ENCODE measurements at places on chromosomes 1 and 21.

DNA sequence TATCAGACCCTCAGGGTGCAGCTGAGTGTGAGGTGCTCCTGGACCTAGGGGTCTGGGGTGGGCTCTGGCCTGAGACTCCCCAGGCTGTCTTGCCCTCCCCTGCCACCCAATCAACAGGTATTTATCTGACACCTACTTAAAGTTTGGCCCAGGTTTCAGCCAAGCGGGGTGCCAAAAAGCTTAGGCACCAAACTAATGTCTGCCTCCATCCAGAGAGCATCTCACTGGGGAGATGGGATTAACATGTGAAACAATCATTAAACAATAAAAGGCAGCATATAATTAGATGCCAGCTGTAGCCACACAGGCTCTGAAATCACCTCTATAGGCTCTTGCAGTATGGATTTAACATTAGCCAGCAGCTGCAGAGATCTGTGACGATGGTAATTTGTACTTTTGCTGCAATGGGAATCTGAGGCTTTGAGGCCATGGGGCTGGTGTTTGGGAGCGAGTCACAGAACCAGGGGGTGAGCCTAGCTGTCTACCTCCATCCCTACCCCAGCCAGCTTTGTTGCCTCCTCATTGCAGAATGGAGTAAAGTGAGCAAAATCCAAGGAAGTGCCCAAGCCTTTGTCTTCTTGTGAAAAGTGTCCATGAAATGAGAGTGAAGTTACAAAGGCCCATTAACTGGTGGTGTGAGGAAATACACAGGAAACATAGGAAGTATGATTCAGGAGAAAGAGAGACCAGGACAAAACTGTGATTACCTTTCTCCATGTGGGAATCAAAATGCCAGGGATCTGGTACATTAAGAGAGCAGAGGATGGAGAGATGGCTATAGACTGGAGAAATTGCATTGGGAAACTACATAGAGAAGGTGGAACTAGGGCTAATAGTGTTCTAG lies 36.1 kb downstream of the EIF2D start:
- DNase-seq = no peak

DNA sequence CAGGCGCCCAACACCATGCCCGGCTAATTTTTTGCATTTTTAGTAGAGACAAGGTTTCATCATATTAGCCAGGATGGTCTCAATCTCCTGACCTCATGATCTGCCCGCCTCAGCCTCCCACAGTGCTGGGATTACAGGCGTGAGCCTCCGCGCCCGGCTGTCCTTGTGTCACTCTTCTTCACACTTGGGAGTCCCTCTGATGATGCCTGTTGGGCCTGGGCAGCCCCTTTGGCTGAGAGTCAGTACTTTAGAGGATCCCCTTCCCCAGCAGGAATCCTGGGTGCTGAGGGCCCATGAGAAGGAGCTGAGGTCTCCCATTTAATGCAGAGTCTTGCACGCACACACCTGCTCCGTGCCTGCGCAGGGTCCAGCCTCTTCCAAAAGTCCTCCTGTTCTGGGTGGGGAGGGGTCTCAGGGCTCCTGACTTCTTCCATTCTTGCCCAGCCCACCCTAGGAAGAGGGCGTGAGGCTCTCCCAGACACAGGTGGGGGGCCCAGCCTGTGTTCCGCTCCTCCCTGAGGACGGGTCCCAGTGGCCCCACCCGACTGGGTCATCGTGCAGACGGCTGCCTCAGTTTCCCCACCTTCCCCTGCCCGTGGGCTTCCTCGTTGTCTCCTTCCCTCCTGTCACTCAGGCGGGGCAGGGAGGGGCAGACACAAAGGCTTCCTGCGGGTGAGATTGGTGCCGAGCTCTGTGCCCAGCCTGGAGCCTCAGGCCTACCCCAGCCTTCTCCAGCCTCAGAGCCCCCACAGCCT lies 3.9 kb downstream of the TTLL10 start:
- DNase-seq = no peak

- DNase-seq = no peak
These were observed 7.4 kb downstream of the CFAP74 start for GRCh38 chr1:1996207-1996651.

DNA sequence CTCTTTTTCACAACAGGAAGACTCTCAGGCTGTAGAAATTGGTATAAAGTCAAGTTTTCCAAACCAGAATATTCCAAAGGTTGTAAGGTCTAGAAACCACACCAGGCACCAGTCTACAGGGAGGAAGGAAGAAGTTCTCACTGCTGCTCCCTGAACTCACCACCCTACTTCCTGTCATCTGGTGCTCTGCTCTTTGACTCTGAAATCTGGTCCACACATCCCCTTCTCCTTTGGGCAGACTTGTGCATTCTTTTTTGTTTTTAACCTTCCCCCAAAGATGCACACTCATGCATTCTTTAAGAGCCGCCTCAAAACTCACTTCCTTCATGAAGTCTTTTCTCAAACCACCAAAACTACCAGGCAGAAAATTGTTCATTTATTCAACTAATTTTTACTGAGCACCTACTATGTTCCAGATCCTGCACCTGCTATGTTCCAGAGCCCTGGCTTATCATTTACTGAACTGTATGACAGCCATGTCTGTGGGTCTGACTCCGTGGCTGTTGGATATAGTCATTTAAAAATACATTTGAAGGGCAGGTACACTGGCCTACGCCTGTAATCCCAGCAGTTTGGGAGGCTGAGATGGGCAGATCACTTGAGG lies 30.1 kb upstream of the EPS15 start:
- no peak for DNase-seq

- no peak for DNase-seq
These were observed 188.7 kb upstream of the ATP1B1 start for GRCh38 chr1:168917796-168918195.

DNA sequence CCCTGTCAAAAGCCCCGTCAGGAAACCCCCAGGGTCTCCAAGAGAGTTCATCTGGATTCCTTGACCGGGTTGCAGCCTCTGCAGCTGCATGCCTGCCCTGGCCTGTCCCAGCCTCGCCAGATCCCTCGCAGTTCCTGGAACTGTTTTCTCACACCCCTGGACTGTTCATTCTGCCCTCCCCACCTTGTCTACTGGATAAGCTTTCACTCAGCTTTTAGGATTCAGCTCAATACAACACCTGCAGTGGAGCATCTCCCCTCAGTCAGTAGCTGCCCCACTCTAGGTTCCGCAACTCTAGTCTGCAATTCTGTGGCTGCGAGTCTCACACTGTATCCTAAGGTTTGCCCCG lies 67.2 kb downstream of the FAM163A start:
- no peak for DNase-seq

GRCh38 chr1:25031966-25032667 lies 102.0 kb upstream of the RUNX3 start:
- DNase-seq = no peak

- peak; percentile 35 for DNase-seq
These were observed 382 bp downstream of the GPBP1L1 start for GRCh38 chr1:45686015-45686287.

DNA sequence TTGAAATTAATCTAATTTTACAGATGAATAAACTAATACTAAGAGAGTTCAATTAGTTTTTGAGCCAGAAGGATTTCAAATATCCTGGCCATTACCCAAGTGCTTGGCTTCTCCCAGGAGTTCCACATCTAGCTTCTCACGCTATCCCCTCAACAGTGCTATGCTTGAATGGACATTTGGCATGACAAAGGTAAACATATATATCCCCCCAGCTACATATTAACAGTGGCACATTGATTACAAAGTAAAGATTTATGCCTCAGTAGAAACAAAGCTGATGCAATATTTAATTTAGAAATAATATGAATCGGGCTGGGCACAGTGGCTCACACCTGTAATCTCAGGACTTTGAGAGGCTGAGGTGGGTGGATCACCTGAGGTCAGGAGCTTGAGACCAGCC lies 434.6 kb upstream of the PRMT6 start:
- no peak for DNase-seq

DNA sequence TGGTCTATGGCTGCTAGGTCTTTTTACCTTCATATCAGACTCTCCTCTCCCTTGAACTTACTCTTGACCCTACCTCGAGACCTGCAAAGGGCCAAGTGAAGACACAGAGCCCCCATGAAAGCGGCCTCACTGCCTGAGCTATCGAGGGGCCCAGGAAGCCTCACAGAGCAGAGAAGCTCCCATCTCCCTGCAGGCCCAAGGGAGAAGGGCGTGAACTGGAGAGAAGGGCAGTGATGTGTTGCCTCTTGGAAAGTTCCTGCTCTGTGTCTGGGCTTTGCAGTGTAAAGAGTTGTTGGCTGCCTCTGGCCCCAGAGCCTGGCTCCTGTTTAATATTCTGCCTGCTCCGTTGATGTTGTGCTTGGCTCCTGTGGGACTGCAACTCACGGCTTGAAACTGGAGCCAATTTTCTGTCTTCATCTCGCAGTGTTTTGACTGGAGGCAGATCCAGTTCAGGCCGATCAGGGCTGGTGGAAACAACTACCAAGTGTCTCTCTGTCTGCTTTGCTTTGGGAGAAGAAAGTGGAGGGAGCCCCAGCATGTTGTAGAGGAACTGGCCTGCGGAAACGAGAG lies 4.3 kb downstream of the SERTAD4 start:
- no peak for DNase-seq

- no peak for DNase-seq
These were observed 23.1 kb downstream of the FAM89A start for GRCh38 chr1:231016966-231017365.

GRCh38 chr1:17108360-17108759 lies 10.9 kb downstream of the PADI2 start:
- DNase-seq = no peak

GRCh38 chr1:192550922-192551534 lies 24.5 kb upstream of the RGS1 start:
- no peak for DNase-seq

DNA sequence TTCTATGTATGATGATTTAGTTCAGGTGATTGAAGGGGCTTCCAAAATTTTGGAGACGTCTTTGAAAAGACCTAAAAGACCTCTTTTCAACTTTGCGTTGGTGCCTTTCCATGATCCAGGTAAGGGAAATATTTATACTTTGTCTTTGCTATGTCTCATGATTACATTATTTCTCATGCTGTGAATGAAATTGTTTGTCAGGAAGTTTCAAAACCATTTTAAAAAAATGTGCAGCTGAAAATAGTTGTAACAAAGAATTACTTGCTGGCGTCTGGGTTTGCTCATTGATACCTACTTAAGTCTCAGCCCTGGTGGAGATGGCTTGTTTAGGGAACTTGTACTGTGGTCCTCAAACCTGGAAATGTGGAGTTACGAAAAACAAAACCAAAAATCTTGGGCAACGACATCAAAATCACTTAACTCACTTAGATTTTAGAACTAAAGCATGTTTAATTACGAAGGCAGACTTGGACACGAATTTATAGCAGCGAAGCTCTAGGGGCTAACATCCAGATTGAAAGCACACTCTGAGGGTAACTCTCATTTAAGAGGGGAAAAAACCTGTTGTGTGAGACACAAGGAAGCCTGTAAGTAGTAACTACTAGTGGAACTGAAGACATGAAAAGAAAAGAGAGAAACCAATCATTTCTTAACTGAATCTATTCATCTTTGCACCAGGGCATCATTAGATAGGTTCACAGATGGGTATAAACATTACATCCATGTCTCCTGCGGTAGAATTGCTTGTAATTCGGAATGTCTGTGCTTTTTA lies 924 bp downstream of the HMCN1 start:
- DNase-seq = no peak

DNA sequence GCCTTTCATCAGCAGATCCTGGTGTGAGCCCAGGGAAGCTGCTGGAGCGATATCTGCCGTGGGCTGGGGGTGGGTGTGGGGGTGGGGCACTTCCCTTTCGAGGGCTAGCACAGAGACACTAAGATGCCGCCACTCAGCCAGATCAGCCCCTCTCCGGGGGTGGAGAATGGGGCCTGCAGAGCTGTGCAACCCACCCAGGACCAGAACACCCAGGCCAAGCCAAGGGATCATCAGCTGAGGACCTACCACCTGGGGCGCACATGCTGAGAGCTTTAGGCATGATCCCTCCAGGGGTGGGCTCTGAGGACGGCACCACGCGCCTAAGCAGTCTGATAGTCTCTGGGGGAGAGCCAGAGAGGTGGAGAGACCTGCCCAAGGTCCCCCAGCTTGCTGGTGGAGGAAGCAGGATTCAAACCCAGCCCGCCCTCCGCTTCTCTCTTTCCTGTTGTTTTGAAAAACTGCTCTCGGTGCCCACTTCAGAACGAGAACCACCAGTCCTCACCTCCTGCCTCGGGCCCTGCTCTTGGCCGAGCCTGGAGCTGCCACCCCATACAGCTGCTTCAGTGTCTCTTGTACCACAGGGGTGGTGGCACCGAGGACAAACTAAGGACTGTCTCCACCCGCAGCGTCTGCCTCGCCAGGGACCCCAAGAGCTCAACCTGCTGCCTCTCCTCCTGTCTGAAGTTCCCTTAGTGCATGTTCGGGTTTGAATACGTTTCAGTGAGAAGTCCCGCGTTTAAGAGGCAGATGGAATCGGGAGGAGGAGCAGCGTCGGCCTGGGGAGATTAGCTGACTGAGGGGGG lies 39.7 kb upstream of the RUNX3 start:
- DNase-seq = no peak

DNA sequence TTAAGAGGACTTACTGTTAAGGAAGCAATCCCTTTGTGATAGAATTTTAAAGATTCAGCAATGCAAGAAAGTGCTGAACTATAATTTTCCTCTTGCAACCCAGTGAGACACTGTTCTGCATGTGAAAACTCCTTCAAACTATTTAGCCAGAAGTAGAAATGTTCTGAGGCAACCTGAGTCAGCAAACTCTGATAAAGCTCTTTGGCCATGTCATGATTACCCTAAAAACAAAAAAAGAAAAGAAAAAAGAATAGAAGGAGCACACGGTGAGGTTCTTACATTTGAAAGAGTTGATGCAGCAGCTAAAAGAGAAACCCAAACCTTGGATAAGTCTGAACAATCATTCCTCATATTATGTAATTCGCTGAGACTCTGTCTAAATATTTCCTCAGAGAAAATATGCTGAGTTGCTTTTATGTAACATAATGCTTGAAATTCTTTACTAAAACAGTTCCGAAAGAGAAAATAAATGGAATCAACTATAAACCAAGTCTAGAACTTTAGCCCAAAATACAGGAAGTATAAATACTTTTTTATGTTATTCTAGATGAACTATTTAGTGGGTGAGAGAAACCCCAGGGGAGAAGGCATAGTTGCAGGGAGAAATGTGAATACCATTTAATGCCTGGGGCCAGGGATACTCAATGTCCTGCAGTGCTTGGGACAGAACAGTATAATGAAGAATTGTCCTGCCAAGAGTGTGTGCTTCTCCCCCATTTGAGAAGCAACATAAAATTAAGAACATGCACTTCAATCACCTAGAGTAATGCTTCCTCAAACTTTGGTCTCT lies 60.0 kb downstream of the INTS7 start:
- no peak for DNase-seq

DNA sequence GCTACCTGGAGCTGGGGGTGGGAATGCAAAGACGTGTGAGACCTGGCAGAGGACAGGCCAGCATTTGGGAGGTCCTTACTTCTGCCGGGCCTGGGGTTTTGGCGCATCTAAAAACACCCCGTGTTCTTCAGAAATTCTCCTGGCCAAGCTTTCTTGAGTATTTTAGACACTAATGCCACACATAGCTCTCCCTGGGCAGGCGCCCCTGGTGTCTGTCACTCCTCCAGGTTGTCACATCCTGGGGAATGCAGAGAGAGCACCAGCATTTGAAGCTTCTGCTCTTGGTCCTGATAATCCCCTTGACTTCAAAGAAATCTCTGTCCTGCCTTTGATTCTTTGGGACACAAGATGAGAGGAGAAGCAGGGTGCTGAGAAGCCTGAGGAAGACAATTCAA lies 6.0 kb downstream of the CAPN9 start:
- no peak for DNase-seq
